ENCODE measurements at places on chromosomes 1 and 21. TPM values are rescaled to one million over a fixed set of nuclear protein-coding genes. Genes with fewer than 3 reads are reported as not detected.
A peak's percentile ranks its signal among the peaks of the same experiment; 100 is the strongest.

DNA sequence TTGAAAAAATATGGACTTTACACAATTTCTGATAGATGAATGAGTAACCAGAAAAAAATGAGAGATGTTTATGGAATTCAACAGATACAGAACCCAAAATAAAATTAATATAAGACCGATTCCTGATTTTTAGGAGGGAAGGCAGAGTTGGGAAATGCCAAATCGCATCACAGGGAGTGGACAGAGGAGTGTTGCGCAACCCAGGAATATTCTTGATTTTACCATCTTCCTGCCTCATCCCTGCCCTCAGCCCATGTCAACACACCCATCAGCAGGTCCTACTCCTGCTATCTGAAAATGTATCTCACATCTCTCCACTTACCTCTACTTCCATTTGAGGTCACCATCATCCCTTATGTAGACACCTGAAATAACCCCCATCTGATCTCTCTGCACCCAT is 221.0 kb downstream of the DSCAM start:
- DNase-seq, result no peak

GRCh38 chr1:29599071-29599470 is 362.7 kb downstream of the PTPRU start:
- DNase-seq, result peak; percentile 76

- peak; percentile 93 for DNase-seq
Measured at GRCh38 chr1:6519935-6520671, 28.6 kb upstream of the PLEKHG5 start.

DNA sequence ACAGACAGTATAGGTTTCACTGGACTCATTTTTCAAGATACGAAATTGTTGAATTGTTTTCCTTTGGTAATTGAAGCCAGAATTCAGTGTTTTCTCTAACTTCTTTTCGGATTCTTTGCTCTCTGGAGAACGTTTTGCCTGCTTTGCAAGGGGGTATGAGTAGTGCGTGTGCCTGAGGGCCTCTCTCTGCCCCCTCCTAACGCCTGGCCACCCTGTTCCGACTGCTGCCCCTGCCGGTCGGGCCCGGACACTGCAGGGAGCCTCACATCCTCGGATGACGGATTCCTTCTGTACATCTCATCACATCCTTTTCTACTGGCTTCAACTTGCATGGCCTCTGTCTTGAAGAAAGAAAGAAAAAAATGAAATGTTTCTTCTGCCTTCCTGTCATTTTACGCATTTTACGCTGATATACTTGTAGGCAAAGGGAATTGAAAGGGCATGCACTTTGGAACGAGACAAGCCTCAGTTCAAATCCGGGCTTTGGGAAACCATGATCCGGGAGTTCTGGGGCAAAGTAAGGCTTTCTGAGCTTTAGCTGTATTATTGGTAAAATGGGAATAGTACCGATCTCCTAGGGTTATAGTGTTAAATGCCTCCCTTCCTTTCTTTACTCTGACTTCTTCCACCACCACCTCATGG is 65.1 kb downstream of the DISC1 start:
- DNase-seq, result peak; percentile 96

DNA sequence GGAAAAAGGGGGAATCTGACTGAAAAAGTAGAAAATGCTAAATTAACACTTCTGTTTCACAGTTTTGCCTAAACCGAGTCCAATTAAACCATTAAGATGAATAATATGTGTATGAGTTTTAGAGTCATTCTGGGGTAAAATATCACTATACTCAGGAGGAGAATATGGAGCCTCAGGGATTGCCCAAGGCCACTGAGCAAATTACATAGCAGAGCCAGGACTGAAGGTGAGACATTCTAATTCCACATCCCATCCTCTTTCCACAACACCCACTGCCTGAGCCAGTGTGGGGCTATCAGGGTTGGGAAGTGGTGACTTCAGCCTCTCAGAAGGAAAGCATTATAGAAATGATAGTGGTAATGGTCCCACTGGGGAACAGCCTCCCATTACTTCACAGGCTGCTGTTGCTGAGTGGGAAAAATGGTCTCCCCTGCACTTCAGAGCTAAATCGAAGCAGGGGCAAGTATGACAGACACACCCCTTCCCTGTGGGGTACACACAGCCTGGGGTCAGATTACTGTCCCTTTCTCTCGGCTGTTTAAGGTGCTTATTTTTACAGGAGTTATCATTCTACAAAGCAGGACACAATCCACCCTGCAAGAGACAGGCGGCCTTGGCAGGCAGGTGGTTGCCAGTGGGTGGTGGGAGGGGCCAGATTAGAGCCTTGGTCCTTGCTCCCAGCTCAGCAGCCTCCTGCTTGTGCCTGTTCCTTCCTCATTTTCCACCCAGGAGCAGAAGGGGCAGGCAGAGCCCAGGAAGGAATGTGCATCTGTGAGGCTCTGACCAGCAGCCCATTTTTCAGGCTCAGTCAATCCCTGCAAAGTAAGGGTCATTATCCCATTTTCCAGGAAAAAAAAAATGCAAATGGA is 9.5 kb upstream of the BCAR3 start:
- no peak for DNase-seq

GRCh38 chr21:27265492-27265891 is 298.6 kb upstream of the ADAMTS5 start:
- no peak for DNase-seq

DNA sequence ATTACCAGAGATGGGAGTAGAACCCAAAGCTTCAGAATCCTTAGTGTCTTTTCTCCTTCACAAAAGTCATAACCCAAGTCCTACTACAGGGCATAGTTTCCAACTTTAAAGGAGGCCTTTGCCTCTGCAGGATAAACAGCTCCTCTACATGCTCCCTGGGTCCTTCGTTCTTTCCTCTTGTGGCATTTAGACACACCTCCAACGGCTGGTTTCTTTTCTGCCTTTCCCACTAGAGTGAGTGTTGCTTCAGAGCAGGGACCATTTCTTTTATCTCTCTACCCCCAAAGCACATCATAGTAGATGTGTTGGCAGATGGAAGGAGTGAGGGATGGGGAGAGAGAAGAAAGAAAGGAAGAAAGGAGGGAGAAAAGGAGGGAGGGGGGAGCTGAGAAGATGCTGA is 144.7 kb upstream of the SPATA6 start:
- no peak for DNase-seq

- DNase-seq, result peak; percentile 36
Measured at GRCh38 chr1:224591326-224591725, 24.8 kb upstream of the CNIH3 start.

DNA sequence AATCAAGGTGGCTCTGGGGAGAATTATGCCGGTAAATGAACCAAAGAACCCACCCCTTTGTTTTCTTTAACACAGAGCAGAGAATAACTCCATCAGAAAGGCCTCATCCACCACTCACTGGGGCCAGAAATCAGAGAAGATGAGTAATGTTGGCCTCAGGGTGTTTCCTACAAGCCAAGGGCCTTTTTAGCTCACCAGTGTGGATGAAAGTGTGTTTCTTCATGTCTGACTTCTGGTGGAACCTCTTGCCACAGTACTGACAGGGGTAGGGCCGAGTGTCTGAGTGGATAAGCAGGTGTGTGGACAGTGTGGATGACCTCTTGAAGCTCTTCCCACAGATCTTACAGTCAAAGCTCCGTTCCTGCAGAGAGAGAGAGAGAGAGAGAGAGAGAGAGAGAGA is 8.3 kb downstream of the GFI1 start:
- no peak for DNase-seq

DNA sequence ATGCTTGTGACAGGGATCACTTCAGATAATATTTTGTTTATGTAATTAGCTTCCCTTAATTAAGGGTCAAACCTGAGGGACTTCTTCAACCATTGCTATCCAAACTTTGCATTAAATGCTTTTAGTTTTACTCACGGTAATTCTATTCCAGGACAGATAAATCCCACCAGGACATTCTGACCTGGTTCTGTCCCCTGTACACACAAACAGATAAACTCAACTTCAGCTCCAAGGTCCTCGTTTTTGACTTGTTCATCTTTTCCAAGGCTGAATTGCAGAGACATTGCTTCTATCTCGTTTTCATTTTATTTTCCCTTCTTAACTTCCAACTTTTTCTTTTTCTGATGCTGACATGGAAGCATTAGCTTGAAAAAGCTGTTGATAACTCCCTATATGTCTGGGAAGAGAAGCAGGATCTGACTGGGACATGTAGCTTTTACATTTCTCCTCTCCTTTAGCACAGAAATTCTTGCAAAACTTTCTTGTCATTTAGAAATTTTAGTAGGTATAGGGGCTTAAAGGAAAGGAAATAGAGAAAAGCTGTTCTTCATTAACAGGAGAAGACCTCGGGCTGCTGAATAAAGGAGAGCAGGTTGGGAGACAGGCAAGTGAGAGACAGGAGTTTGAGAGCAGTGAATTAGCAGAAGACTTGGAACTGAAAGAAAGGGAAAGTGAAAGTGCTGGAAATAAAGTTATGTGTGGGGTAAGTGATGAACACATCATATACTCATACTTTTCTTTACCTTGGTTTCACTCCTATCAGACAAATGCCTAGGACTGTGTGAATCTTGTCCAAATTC is 231.7 kb upstream of the B3GALT2 start:
- no peak for DNase-seq

DNA sequence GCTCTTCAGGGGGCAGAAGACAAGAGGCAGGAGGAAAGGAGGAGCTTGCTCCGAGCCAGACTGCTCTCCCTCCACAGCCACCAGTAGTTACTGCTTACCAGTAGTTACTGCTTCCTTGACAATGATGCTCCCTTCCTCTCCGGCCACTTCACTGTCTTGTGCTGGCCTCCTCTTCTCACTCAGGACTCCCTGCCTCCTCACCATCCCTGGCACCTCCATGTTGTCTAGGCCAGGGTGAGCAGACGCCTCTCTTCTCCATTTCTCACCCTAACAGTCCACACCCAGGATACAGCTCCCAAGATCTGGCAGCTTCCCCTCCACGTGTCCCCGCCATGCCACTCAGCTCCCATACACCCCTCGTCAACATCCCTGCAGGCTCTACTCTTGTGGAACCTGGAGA is 82.4 kb upstream of the TLR5 start:
- peak; percentile 48 for DNase-seq

DNA sequence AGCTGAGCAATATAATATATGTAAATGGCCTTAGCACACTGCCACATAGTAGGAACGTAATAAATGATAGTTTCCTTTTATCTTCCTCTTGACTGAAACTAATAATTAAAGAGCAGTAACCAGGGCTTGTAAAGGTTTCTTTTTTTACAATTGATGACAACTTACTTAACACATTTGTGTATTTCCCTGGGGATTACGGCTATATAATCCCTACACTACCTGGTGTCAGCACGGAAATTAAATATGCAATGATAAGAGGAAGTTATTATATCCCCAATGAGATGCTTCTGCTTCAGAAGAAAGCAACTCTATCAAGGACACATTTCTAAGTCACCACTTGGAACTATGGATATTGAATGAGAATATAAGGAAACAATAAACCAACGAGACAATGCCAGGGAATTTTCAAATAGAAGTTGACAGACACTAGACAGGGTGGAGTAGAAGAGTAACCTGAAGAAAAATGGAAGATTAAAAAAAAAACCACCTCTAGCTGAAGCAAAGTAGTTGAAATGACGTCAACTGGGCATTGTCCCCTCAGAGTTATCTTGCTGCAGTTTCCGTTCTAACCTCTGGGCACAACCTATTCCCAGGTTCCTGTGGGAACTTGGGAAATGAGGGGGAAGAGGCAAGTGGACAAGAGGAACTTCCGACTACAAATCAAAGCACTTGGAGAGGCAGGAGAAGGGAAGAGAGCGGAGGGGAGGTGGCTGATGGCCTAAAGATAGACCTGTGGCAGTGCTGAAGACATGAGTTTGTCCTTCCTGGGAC is 66.5 kb downstream of the PLPP3 start:
- no peak for DNase-seq

DNA sequence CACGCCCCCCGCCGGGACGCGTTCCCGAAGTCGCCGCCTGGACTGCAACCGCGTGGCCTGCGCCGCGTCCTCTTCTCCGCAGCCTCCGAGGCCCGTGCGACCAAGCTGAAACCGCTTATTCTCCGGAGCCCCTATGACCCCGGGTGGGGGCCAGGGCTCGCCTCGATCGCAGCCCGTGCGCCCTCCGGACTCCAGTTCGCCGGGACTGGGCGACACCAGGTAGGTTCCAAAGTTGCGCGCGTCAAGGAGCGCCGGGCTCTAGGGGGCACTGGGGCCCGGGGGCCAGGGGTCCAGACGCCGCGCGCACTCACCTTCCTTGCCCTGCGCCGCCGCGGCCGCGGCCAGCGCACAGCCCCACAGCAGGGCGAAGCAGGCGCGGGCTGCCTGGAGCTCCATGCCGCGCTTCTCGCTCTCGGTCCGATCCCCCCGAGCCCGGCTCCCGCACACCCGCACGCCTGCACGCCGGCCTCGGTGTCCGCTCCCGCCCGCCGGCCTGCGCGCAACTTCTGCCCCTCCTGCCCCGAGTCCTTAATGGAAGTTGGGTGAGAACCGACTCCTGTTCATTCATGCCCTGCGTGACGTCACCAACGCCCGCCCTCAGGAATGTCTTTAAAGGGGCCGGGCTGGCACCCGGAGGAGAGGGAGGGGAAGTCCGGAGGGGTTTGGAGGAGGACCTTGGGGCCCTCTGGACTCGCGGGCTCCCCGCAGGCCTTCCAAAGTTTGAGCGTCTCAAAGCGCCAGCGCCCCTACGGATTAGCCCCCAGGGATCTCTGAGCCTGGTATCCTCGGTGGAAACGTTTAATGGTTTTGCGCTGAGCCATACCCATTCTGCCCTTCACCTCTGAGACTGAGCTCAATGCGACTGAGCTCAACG is at the start of gene EPHA2:
EPHA2 (minus strand) TSS at position 533 of the 874 bp plus-strand sequence; CDS start at position 396, 137 bp downstream.
- DNase-seq, result peak; percentile 93

Gene CAMK2N1
- 26.8 TPM for total RNA-seq

GRCh38 chr1:108829498-108829916 is 27.4 kb downstream of the AKNAD1 start:
- peak; percentile 5 for DNase-seq

Gene NR1I3
- not detected for total RNA-seq

GRCh38 chr1:221865808-221866207 is 123.9 kb upstream of the DUSP10 start:
- no peak for DNase-seq

Gene ANGPTL3
- not detected for total RNA-seq

Gene TEX38
- total RNA-seq, result not detected

Gene IVL
- total RNA-seq, result not detected

DNA sequence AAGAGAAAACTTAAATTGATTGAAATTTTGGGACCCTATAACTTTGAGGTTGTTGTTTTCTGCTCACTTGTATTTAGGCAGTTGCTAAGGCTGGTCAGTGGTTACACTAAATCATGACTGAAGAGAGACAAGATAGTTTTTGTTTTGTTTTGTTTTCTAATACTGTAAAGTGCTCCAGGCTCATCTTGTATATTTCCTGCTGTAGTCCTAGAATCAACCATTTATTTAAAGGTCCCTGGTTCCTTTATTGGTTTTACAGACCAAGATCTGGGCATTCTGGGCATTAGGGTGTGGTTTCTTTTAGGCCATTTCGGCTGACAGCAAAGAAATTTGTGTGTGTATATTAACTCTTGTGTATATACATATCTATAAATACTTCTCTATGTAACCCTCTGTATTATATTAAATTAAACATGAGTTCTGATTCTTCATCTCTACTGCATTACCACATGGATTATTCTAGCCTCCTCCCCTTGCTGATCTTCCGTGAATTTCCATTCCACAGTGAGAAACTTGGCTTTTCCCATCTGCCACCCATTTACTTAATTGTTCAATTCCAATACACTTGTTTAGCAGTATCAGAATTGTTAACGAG is 15.0 kb downstream of the SNX27 start:
- DNase-seq, result no peak
